Mesothelial cell of epicardium (in vitro differentiated cells): ENCODE measurements at places on chromosomes 12 and 14.

- DNase-seq: no peak
Observed at GRCh38 chr12:109753959-109754358, 40.3 kb downstream of the FAM222A start.

DNA sequence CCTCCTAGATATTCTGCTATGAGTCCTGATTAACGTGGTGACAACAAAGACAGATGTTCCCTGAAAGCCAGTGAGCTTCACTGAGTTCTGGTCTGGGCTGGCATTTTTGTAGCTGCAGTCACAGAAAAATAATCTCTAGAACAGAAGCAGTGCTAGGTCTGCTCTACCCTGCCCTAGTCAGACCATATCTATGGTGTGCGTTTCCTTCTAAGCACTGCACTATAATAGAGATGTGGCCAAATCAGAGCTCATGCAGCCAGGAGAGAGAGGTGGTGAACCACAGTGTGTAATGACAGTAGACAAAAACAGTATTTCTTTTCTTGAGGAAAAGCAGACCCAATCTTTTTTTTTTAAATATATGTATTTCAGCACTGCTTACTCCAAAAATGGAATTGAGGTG is 76.3 kb downstream of the CMAS start:
- no peak for DNase-seq

DNA sequence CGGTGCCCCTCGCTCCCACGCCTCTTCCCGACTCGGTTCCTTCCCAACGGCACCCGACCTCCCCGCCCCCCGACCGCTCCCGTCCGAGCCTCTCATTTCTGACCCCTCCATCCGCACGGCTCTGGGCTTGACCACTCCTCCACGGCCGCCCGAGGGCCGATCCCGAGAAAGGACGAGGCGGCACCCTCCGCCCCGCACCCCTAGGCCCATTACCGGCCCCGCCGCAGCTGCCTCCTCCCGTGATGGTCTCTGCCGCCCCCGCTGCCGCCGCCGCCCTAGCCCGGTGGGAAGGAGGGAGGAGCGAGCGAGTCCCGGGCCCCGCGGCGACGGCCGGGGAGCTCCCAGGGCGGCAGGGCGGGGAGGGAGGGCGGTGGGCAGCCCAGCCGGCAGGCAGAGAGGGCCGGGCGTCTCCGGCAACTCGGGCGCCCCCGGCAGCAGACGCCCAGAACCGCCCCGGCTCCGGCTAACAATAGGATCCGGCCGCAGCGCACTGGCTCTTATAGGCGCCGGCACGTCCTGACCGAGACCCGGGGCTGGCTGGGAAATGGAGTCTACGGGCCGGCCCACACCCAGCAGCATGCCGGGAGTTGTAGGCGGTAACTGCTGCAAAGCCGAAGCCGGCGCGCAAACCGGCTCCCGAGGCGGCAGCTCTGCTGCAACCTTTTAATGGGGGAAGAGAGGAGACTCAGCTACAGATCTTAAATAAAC is at the start of gene CSRNP2:
Gene CSRNP2, minus strand, starts transcription at position 471 of the 708 bp plus-strand sequence. CDS start 7,035 bp downstream, outside the sequence.
- DNase-seq: peak; percentile 89

DNA sequence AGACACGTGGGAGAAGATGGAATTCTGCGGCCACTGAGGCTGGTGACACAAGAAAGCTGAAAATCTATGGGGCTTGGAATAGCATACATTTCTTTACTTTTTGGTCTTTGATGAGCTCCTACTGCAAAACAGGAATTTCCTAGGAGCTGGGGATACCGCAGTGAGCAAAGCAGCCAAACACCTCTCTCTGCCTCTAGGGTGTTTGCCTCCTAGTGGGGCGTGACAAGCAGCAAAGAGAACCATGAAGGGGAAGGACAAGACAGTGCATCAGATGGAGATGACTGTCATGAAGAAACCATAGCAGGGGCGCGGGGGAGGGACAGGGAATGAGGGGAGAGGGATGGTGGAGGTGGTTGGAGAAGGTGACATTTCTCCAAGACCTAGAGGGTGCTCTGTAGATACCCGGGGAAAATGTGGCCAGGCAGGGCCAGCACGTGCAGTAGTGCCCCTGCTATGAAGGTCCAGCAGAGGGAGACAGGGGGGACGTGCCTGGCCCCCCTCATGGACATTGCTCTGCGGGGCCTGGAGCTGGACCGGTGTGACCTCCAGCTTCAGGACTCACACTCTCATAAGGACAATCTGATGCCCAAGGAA is 58.6 kb downstream of the SERPINA3 start:
- DNase-seq: no peak

DNA sequence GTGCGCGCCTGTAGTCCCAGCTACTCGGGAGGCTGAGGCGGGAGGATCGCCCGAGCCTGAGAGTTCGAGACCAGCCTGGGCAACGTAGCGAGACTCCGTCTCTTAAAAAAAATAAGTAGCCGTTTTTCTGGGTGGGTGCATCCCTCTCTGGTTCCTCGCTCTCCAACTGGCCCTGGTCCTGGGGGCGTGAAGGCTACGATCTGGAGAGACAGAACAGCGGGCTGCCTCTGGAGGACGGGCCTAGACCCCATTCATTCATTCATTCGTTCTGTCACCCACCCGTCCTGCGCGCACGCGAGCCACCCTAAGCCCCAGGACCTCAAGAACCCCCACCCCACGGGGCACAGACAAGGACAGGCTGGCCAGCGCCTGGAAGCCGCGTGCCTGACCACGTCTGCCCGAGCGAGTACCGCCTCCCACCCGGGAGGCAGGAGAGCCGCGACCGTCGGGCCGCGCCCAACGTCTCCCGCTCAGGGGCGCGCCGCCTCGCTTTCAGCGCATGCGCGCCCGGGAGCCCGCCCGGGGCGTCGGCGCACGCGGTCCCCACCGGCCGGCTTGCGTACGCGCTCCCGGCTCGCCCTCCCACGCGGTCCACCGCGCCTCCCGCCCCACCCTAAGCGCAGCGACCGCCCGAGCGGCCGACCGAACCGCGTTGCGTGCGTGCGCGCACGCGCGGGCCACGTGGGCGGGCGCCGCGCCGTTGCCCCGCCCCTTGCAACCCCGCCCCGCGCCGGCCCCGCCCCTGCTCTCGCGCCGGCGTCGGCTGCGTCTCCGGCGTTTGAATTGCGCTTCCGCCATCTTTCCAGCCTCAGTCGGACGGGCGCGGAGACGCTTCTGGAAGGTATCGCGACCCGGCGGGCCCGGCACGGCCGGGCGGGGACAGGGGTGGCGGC is at the start of gene RAN:
Gene RAN, plus strand, starts transcription at position 781 of the 893 bp plus-strand sequence. CDS start 528 bp downstream, outside the sequence.
- peak; percentile 93 for DNase-seq

DNA sequence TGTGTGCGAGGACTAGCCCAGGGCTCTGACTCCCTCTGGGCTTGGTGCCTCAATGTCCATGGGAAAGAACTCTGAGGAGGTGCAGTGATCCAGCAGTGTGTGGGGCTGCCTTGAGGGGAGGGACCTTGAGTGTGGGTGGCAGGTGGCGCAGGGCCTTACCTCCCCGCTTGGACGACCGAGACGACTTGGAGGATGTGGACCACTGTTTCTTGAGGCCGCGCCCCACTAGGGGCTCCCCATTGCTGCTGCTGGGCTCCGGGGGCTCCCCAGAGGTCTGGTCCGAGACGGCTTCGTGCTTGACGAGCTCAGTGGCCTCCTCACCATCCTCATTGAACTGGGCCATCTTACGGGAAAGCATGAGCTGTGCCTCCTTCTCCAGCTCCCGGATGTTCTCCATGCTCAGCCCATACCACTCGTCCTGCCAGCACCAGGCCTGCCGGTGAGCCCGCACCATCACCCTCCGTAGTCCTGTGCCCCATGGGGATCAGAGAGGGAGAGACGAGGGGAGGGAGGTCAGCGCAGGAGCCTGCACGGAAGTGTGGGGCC is 24.7 kb downstream of the ARL6IP4 start:
- DNase-seq: no peak

DNA sequence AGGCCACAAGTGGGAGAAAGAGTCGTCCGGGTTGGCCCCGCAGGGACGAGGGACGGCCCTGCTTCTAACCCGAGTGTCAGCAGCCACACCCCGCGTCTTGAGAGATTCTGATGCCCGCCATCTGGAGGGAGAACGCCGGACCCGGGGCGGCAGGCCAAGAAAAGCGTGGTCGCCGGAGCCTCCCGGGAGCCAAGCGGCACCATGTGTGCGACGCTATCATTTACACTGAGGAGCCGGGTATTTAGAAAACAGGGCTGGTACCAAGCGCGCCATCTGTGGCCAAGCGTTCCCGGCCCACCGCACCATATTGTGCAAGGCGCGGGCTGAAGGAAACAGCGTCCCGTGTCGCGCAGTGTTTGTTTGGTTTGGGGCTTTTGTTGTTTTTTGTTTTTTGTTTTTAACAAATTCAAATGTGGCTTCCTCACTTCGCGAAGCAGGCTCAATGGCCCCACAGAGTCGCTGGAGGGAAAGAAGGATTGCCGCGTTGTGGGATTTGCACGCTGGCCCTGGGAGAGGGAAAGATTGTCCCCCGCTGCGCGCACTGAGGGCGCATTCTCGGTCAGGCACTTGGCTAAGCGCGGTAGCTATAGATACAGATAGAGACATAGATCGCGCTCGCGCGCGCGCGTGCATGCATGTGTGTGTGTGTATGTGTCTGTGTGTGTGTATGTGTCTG is 153.8 kb downstream of the BCL11B start:
- DNase-seq: peak; percentile 37

- DNase-seq: no peak
Observed at GRCh38 chr12:20985399-20985798, 145.6 kb upstream of the SLCO1B1 start.

DNA sequence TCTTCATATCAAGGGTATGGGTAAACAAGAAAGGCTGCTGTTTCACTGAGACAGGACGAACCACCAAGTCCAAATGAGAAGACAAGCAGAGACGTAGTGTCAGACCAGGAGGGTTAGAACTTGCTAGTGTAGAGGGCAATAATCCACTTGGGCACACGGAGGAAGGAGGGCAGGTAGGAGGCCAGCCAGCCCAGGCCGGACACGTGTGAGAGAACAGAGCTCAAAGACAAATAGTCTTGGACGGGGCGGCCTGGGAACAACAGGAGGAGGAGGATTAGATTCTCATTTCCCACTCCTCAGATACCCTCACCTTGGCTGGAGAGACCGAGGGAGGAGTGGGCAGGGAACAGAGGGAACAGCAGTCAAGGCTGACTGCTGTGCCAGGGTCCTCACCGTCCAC is 8.8 kb downstream of the DHRS1 start:
- DNase-seq: no peak

DNA sequence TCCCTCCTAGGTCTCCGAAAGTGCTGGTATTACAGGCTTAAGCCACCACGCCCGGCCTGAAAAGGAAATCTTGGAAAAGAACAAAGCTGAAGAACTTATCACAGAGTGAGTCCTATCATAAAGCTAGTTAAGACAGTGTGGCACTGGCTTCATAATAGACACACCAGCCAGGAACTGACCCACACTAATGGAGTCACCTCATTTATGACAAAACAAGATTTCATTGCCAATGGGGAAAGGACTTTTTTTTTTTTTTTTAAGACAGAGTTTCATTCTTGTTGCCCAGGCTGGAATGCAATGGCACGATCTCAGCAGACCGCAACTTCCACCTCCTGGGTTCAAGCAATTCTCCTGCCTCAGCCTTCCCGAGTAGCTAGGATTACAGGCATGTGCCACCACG is 15.7 kb downstream of the KDM2B start:
- no peak for DNase-seq

GRCh38 chr12:116125956-116126566 is 151.4 kb downstream of the MED13L start:
- DNase-seq: no peak

DNA sequence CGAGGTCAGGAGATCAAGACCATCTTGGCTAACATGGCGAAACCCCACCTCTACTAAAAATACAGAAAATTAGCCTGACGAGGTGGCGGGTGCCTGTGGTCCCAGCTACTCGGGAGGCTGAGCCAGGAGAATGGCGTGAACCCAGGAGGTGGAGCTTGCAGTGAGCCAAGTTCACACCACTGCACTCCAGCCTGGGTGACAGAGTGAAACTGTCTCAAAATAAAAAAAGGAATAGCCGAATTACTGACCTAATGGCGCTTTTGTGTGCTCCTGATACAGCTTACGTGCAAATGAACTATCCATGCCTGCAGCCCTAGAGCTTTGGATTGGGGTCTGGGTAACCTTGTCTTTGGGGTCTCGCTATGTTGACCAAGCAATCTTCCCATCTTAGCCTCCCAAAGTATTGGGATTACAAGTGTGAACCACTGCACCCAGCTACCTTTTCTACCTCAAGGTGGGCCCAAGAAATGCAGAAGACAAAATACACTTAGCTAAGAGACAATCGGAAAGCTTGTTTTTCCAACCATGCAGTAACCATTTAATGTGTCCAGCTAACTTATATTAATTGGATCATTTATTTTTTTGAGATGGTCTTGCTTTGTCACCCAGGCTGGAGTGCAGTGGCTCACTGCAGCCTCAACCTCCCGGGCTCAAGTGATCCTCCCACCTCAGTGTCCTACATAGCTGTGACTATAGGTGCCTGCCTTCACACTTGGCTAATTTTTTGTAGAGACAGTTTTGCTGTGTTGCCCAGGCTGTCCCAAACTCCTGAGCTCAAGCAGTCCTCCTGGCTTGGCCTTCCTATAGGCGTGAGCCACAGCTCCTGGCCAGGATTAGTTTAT is 5.5 kb downstream of the PABPN1 start:
- DNase-seq: no peak

DNA sequence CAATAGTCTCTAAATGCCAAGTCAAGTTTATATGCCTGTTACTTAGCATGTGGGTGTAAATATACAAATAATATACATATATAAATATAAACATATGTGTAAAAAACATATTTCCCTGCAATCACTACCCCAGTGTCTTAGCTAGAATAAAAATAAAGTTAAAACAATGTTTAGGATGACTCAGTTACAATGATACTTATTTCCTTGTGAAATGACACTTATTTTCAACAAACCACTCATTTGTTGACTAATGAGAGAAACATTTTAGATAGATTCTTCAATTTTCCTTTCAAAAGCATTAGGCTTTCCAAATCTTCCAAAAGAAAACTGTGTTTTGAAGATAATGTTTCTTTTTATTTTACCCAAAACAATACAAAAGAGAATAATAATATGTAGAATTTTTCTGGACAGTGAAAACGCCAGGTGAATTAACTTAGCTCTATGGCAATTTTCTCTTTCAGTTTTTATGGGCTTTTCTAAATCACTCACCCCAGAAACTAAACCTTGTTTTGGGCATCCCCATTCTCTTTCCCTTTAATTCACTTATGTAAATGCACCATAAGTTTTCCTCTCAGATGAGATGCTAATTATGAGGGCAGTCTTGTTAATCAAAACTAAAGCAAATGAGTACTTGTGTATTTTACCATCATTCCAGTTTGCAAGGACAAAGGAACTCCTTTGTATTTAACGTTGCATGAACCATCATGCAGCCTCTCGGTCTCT is 465.9 kb downstream of the BCAT1 start:
- DNase-seq: no peak

GRCh38 chr12:4084573-4084972 is 189.0 kb upstream of the CCND2 start:
- no peak for DNase-seq

GRCh38 chr12:105047308-105047707 is 37.0 kb downstream of the ALDH1L2 start:
- DNase-seq: no peak

DNA sequence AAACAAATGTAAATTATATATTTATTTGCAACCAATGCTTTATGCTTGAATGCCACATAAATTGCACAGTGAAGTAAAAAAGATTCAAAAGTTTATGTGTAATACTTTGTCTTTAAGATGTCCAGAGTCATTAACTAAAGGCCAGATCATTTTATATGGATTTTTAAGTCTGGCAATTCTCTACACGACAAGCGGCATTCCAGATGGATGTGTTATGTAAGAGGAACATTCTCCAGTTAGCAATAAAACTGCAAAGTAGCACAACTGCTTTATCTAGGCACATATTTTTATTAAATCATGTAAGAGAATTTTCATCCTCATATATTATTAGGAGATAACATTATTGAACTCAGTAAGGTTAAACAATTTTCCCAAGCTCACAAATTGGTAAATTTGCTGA is 1717.7 kb upstream of the SEL1L start:
- no peak for DNase-seq
